ENCODE measurements at places on chromosomes 3 and 15.

- H3K4me3 ChIP-seq: peak overlapping the region; percentile 99
- DNase-seq: no peak
- peaks cover 78% of the 10 kb centered on the region for H3K4me1 ChIP-seq
- no peaks in the 10 kb centered on the region for H3K27me3 ChIP-seq
- H3K36me3 ChIP-seq: peaks cover 20% of the 10 kb centered on the region
These were observed 681 bp downstream of the TWF2 start for GRCh38 chr3:52238193-52238760.

DNA sequence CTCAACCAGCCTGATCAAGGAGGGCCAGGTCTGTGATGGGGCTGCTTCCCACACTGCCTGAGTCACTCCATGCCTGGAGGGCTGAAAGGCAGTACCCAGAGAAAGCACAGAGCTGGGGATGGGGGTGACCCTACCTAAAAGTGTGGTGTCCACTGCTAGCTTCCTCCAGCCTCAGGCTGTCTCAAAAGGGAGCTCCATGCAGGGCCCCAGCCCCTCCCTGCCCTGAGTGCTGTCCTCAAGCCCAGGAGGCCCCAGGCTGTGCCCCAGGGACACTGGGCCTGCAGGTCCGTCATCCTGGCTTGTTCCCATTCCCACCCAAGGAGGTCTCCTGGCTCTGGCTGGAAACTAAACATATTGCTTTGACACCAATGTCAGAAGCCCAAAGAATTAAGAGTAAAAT lies 56.8 kb downstream of the ZNF445 start:
- no peak overlapping the region for H3K4me3 ChIP-seq
- no peak overlapping the region for H3K27ac ChIP-seq
- no peaks in the 10 kb centered on the region for H3K4me1 ChIP-seq
- no peaks in the 10 kb centered on the region for H3K36me3 ChIP-seq
- H3K27me3 ChIP-seq: no peaks in the 10 kb centered on the region
- DNase-seq: no peak

- no peak for DNase-seq
- no peak overlapping the region for H3K27ac ChIP-seq
- no peaks in the 10 kb centered on the region for H3K4me1 ChIP-seq
- no peaks in the 10 kb centered on the region for H3K27me3 ChIP-seq
- H3K4me3 ChIP-seq: no peak overlapping the region
- H3K36me3 ChIP-seq: no peaks in the 10 kb centered on the region
These were observed 21.0 kb upstream of the PLXNA1 start for GRCh38 chr3:126961791-126962461.

DNA sequence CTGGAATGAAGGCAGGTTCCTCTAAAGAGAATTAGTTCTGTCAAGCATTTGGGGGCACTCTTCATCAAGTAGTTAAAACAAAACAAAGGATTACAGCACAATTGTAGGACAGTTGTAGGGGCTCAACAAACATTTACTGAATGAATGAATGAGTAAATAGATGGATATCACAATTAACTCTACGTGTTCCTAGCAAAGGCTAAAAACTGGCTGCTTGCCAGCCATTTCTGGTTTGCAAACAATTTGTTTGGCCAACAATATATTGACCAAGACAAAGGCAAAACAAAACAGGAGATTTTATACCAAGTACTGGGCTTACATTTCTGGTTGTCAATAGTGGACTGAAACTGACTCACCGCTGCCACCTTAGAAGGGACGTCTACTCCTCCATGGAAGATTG lies 116.8 kb downstream of the ZNF280D start:
- H3K36me3 ChIP-seq: no peaks in the 10 kb centered on the region
- no peak overlapping the region for H3K4me3 ChIP-seq
- no peak overlapping the region for H3K27ac ChIP-seq
- H3K4me1 ChIP-seq: no peaks in the 10 kb centered on the region

DNA sequence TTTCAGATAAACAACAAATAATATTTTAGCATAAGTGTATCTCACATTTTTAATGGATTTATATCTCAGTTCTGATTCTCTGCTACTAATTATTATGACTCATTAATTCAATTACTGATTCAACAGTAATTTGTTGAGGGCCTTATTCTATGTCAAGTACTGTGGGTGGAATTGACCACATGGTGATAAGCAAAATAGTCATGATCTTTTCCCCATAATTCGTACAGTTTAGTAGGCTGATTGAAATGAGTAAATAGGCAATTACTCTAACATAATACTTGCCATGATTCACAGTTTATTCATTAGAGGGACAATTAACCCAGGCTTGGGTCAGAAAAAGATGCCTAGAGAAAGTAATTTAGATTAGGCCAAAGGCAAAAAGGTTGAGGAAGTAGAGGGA lies 60.9 kb upstream of the SLC4A7 start:
- H3K27ac ChIP-seq: no peak overlapping the region
- no peak for DNase-seq
- no peaks in the 10 kb centered on the region for H3K36me3 ChIP-seq

DNA sequence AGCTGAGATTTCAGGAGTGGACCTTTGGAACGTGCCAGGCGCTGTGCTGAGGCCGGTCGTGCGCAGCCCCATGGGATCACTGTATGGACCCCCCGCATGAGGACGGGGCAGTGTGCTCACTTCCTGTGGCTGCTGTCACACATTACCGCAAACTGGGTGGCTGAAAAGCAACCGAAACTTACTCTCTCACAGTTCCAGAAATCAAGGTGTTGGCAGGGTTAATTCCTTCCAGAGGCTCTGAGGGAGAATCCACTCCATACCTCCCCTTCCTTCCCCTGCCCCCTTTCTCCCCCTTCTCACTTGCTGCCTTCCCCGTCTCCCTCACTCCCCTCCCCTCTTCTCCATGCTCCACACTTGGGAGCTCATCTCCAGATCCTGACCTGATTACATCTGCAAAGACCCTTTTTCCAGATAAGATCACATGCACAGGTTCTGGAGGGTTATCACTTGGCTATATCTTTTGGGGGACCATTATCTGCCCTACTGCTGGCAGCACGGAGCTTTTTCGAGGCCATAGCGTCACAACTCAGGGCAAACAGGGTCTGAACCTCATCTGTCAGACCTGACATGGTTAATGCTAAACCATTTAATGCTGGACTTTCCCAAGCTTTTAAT lies 41.2 kb downstream of the KLF13 start:
- DNase-seq: no peak
- H3K27ac ChIP-seq: peak overlapping the region; percentile 72
- H3K36me3 ChIP-seq: peaks cover 21% of the 10 kb centered on the region
- no peaks in the 10 kb centered on the region for H3K27me3 ChIP-seq
- H3K4me3 ChIP-seq: peak overlapping the region; percentile 10
- peaks cover 96% of the 10 kb centered on the region for H3K4me1 ChIP-seq

GRCh38 chr3:186214670-186215069 lies 105.8 kb upstream of the ETV5 start:
- H3K4me1 ChIP-seq: no peaks in the 10 kb centered on the region
- no peak overlapping the region for H3K4me3 ChIP-seq
- no peak for DNase-seq
- H3K27ac ChIP-seq: no peak overlapping the region

DNA sequence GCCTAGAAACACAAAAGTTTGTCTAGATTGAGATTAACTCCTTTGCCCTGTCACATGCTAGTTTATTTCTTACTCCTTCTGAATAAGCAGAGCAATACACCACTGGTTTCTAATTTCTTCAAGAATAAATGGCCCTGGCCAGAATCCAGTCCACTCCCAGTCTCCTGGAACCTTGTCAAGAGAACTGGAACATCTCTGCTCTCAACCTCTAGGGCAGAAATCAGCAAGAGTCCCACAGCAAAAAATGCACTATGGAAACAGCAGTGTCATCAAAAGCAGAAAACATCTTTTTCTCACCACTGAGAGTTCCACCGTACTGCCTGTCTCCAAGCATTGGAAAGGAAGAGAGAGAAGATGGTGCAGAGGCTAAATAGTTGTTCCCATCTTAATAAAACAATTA lies 35.9 kb upstream of the PPP2R3A start:
- H3K4me3 ChIP-seq: no peak overlapping the region
- no peaks in the 10 kb centered on the region for H3K4me1 ChIP-seq
- no peaks in the 10 kb centered on the region for H3K27me3 ChIP-seq
- DNase-seq: no peak
